ENCODE measurements at places on chromosomes 4 and X. TPM values are rescaled to one million over a fixed set of nuclear protein-coding genes. Genes with fewer than 3 reads are reported as not detected.

DNA sequence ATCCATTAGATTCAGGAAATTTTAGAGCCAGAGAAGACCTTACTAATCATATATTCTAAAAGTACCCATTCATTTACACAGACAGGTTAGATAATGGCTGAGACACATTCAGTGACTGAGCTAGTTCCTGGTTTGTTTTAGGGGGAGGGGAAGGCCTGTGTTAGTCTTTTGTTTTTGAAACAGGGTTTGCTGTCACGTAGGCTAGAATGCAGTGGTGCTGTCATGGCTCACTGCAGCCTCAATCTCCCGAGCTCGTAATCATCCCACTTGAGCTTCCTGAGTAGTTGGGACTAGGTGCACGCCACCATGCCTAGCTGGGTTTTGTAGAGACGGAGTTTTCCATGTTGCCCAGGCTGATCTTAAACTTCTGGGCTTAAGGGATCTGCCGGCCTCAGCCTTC lies 10.1 kb downstream of the RBPJ start:
- DNase-seq, result no peak

DNA sequence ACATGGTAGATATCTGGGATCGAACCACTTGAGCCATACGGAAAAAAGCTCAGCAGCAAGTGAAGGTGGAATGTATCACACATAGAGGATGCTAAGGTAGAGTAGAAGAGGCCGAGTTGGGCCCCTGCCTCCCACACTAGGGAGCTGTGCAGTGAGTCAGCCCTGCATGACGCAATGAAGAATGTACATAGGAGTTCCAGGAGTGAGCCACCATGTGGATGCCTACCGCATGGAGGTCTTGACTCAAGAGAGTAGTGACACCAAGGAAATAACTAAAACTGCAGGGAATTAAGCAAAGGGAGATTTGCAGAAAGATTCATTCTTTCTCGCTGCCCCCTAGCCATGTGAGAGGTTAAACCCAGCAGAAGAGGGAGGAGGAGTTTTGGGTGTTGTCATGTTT lies 389.6 kb upstream of the IGFBP7 start:
- DNase-seq, result peak; percentile 27

- DNase-seq, result no peak
Measured at GRCh38 chr4:15853345-15853744, 75.2 kb downstream of the CD38 start.

DNA sequence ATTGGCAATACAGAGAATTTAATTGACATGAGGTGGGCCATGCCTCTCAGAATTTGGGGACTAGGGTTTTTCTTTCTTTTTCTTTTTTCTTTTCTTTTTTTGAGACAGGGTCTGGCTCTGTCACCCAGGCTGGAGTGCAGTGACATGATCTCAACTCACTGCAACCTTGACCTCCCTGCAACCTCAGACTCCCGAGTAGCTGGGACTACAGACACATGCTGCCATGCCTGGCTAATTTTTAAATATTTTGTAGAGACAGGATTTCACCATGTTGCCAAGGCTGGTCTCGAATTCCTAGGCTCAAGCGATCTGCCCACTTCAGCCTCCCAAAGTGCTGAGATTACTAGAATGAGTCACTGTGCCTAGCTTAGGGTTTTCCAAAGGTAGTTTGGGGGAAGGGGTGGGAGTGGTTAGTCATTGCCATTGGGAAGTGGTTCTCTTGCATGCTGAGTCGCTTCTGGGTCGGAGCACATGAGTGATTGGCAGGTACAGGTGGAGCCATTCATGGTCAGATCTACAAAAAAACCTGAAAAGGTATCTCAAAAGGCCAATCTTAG lies 54.5 kb downstream of the MID2 start:
- no peak for DNase-seq

DNA sequence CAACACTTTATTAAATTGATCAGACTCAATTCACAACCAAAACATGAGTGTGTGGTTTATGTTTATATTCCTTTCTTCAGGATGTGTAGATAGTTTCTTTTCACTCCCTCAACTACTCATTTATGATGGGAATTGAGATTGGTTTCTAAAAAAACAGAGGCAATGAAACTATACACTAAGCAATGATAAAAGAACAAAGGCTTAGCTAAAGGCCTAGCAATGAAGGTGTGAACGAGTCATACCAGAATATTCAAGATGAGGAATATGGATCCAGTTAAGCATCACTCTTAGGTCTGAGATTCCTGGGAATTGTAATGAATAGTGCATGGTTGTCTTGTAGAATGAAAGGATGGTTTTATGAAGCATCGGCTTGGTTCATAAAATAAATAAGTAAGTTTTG lies 17.5 kb upstream of the RASL11B start:
- no peak for DNase-seq

- DNase-seq, result no peak
Measured at GRCh38 chr4:38674258-38675144, 10.5 kb downstream of the KLF3 start.

GRCh38 chr4:144399927-144400326 lies 246.0 kb upstream of the HHIP start:
- peak; percentile 37 for DNase-seq

DNA sequence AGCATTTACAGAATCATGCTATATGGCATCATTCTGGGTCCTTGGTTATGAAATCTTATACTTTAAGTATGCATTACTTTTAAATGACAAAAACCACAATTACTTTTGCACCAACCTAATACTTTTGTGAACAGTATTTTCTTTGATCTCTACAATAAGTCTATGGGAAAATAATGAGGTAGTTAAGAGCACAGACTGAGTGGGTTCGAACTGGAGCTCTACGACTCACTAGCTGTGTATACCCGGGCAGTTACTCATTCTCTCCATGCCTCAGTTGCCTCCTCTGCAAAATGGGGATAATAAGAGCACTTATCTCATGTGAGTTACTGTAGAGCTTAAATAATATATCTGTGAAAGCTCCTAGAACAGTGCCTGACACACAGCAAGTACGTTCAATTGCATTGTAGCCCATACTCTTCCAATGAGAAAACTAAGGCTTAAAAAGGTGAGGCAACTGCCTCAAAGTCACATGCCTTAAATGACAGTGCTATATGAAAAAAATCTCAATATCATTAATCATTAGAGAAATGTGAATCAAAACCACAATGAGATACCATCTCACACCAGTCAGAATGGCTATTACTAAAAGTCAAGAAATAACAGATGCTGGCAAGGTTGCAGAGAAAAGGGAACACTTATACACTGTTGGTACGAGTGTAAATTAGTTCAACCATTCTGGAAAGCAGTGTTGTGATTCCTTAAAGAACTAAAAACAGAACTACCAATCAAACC lies 151.5 kb downstream of the CHIC2 start:
- no peak for DNase-seq

DNA sequence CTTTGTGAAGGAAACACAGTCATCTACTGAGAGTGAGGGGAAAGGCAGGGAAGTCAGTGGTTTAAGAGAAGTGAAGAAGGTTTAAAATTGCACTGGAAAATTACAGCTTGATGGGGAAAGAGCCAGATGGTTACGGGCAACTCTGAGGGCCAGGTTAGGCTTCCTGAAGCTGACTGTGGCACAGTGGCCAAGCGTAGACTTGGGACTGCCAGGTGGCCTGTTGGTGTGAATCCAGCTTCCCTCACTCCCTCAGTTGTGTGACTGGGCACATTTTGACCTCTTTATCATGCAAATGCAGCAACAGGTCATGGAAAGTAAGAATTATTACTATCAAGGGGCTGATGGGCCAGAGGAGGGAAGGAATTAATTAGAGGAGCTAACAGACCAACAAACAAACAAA lies 390.1 kb downstream of the UNC5C start:
- DNase-seq, result no peak

DNA sequence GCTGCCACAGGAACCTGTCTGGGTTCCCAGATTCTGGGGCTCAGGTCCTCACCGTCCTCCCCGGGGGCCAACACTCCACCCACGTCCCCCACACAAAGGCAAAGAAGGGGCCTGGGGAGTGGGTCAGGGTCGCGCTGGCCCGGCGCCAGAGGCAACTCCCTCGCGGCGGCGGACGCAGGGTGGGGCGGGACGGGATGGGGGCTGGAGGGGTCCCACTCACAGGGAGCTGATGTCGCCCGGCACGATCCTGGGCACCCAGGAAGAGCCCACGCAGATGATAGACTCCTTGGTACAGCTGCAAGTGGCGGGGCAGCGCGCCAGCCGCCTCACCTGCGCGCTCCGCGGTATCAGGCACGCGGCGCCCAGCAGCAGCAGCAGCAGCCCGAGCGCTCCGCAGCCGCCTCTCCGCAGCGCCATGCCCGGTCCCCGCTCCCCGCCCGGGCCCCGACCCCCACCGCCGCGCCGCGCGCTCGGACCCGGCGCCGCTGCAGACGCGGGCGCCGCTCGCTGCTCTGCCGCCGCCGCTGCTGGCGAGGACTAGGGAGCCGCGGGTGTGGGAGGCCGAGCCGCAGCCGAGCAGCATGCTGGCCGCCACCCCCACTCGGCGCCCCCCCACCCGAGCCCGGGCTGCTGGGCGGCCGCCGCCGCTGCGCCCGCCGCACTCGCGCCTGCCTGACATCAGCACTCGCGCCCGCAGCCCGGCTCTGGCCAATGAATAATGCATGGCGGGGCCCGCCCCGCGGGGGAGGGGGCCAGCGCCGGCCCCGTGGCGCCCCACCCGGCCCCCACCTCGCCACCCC lies at the start of gene LGI2:
LGI2 (minus strand) TSS at position 670 of the 800 bp plus-strand sequence; CDS start at position 417, 253 bp downstream.
- no peak for DNase-seq

DNA sequence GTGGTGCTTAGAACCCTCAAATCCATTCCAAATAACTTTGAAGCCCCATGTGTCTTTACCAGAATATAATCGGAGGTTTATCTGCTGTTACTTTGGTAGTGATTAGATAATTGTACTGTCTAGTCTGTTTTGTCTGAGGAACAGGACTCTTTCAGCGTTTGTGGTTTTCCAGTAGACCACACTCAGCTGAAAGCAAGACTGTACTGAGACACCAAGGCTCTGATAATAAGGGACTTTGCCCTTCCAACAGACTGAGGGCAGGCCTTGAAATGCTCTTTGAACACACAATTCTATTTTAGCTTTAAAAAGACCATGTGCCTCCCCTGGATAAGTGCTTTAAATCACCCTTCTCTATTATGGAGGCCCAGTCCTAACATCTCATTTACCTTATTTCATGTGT lies 76.1 kb downstream of the KLHL8 start:
- no peak for DNase-seq

GRCh38 chr4:4477796-4478195 lies 64.1 kb downstream of the STX18 start:
- no peak for DNase-seq

- no peak for DNase-seq
Measured at GRCh38 chr4:105923497-105924238, 28.4 kb downstream of the NPNT start.

AFF2 gene
- total RNA-seq, result 0.10 TPM

SPANXN3 gene
- not detected for total RNA-seq

SPANXN4 gene
- not detected for total RNA-seq

PABPC1L2A gene
- not detected for total RNA-seq

Data from H4 (cell line).